ENCODE measurements at places on chromosomes 3 and 15.

DNA sequence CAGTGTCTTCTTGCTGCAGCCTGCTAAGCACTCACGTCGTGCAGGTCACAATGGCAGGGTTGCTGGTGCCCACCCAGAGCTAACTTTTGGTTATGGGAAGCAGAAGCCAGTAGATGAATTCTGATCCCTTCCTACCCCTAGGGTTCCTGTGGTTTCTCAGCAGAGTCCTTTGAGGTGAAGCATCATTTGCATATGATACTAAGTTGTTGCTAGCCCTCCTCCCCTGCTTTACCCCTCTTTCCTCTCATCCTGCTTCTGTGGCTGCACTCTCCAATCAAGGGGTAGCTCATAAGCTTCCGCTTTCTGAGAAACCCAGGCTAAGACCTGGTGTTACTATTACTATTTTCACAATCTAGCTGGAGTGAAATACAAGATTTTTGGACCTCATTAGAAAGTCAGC is 22.1 kb upstream of the HEG1 start:
- no peak for DNase-seq

- DNase-seq, result no peak
Measured at GRCh38 chr3:156135921-156136638, 15.7 kb downstream of the KCNAB1 start.

GRCh38 chr3:111923095-111923771 is 55.6 kb upstream of the ABHD10 start:
- no peak for DNase-seq

DNA sequence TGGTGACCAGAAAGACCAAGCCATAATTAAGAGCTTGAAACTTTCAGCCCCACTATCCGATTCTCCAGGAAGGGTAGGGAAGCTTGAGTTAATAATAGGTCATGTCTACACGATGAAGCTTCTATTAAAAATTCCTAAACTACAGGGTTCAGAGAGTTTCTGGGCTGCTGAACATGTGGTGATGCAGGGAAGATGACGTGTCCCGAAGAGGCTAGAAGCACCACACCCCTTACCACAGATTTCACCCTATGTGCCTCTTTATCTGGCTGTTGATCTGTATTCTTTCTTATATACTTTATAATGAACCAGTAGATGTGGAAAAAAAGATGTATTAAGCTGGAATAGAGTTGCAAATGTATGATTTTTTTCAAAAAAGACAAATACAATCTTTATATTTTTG is 473.4 kb downstream of the NLGN1 start:
- DNase-seq, result no peak

DNA sequence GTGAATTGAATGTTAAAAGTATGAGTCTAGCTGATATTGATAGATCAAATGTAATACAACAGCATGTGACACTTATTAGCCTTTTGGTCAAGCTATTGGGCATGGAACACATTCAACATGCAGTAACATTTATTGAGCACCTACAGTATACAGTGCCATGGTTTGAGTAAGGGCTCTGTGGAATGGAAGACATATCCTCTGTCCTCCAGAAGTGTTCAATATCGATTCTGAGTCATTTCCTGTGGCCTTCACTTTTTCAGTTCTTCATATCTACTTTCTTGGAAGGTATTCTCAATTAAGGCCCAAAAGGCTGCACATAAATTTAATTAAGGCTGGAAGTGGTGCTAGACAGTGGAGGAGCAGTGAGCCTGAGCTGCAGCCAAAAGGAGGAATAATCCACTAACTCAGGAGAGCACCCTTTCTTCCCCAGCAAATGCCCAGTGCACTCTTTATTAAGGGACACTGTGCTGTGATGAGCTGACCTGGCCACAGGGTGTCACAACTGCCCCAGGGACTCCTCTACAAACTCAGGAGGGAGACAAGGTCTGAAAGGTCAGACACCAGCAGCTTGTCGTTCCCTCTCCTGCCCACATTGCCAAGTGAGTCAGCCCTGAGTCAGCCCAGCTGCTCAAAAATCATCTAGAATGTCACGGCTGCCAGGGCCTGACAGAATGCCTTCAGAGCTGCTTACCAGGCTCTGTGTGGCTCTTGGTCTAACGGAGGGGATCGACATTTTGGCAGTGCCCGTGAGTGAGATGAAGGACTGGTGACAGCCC is 544.8 kb downstream of the AGBL1 start:
- peak; percentile 83 for DNase-seq

- DNase-seq, result no peak
Measured at GRCh38 chr3:197309528-197310361, 11.3 kb upstream of the DLG1 start.

DNA sequence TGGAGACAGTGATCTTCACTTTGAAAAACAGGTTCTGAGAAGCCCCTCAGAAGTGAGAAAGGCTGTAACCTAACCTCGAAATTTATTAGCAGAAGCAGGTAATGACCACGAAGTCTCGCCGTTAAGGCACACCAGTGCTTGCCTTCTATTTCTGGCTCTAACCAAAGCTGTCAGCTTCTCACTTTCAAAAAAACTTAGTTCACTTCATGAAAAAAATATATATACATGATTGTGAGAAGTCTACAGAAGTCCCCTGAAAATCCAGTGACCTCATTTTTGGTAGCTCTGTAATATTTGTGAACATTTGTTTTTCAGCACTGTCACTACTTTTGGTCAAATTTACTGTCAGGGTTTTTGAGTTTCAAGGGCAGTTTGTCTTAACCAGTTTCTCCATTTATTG is 19.1 kb upstream of the AKAP13 start:
- DNase-seq, result no peak

DNA sequence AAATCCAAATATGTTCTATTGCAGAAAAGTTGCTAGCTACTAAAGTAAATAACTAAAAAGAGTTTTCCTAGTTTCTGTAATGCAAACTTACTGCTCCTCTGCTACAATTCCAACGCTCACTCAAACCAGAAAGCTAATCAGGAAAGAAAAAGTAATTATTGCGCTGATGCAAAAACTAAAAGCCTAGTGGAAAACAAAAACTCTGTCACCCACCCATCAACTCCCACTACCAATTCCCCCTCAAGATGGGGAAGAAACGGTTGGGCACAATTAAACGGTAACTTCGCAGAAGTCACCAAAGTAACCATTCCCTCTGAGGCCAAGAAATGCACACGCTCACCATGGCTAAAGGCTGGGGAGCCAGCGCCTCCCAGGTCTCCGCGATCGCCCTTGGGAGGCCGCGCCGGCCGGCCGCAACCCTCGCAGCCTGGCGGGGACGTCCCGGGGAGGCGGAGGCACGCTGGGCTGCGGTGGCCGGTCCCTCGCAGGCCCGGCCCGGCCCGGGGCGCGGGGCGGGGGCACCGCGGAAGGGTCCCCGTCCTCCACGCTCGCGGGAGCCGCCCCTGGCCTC is 684 bp downstream of the SLTM start:
- DNase-seq, result no peak

- no peak for DNase-seq
Measured at GRCh38 chr3:109116031-109116430, 1.9 kb downstream of the MORC1 start.

DNA sequence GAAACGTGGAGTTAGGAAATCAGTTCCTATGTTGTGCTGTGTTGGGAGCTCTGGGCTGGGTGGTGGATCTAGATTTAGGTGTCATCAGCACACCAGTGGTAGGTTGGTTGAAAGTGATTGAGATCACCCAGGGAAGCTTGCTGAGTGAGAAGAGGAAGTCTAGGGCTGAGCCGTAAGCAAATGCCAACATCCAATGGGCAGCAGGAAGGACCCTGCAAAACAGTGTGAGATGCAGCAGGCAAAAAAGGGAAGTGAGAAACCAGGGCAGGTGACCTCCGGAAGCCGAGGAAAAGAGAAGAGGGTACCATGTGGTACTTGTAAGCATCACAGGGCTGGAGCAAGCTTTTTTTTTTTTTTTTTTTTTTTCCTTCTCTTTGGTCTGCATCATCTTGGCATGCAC is 15.9 kb upstream of the COPG1 start:
- no peak for DNase-seq

GRCh38 chr3:68504201-68504600 is 428.1 kb downstream of the TAFA4 start:
- DNase-seq, result no peak

DNA sequence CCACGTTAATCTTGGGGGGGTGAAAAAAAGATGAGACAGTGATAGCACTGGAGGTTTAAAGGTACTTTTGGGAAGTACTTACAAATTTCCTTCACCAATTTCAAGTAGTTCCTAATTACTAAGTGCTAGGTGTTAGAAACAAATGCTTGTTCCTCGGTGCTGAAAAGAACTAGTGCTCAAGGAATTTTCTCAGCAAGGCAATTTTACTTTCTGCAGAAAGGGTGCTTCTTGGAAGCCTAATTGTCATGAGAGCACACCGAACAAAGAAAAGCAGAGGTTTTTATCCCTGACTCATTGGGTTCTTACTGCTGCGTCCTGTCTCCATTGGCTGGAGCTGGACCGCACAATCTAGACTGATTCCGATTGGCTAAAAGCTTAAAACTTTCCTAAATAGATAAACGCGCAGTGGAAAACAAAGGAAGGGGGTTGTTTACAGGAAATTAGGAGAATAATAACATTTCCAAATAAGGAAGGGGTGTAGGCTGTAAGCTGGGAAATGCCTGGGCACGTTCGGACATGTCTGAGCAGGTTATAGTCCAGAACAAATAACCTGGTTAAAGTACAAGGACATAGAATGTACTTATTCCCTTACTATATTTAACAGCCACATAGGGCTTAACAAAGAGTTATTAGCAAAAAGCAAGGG is 49.6 kb downstream of the CHD2 start:
- DNase-seq, result no peak

DNA sequence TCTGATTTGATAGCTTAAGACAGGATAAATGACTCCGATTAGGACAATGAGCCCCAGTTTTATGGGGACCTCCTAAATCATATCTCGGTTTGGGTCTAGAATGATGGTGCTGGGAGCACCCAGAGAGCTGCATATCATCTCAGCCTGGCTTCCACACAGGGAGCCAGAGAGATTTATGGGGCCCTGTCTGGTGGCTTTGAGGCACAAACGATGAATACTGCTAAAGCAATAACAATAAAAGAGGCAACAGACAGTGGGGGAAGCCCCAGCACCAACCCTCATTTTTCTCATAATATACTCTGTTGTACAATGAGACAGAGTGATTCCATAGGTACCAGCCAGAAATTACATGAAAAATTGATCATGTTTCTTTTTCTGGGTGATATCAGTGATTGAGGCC is 889.0 kb upstream of the CFAP20DC start:
- DNase-seq, result no peak

DNA sequence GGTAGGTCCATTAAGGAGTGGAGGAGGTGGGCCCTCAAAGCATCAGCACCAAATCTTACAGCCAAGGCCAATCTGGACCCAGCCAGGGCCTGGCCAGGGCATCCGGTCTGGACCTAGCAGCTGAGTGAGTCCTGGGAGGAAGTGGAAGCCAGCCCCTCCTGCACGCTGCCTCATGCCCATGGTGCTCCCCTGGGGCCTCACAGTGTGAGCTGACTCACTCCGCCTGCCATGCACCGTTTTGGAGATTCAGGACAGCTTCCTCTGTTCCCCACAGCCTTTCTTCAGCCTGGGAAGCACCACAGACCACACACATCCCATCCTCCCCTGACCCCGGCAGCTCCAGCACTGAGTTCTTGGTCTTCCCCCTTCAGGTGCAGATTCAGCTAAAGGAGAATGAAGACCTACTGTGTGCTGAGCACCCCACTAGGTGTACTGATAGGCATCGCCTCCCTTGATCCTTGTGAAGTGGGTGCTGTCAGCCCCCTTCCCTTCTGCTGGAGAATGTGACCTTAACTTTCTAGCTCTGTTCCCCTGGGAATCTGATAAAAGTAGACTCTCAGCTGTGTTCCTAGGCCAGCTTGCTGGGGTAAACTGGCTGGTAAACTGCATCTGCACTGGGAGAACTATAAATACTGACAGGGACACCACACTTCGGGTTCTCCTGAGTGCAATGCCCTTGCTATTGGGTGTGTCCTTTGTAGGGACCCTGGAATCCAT is 36.8 kb upstream of the SEC13 start:
- DNase-seq, result no peak

- no peak for DNase-seq
Measured at GRCh38 chr3:99999536-99999935, 114.8 kb downstream of the FILIP1L start.

GRCh38 chr3:60514866-60515265 is 736.4 kb downstream of the FHIT start:
- no peak for DNase-seq

DNA sequence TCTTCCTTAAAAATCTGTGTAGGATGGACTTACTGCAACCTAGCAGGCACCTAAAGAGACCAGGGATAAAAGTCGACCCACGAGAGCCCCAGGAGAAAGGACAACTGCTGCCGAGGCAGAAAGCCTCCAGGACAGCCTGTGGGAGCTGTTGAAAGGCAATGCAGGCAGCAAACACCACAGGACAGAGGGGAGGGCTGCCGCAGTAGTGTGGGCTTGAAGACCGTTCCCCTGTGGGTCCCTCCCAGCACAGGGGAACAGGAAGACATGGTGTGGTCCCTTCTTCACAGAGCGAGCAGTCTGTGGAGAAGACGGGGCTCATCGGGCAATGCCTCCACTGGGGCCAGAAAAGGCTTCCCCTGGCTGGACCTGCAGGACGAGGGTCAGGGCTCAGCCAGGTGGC is 58.5 kb upstream of the GATA2 start:
- no peak for DNase-seq

- no peak for DNase-seq
Measured at GRCh38 chr15:62607643-62608042, 434.9 kb upstream of the TPM1 start.

GRCh38 chr15:52050416-52050815 is 31.4 kb downstream of the MAPK6 start:
- no peak for DNase-seq

GRCh38 chr15:29668120-29668602 is 154.1 kb downstream of the TJP1 start:
- peak; percentile 52 for DNase-seq

DNA sequence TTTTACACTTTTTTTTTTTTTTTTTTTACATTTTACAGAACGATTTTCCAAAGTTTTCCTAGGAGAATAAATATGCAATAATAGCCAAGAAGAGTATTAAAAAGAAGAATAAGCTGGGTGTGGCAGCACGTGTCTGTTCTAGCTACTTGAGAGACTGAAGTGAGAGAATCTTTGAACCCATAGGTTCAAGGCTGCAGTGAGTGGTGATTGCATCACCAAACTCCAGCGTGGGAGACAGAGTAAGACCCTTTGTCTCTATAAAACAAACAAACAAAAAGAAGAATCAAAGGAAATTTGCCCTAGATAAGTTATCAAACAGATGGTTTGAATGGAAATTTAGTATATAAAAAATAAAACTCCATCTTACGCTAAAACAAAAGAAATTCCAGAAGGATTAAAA is 13.3 kb downstream of the XRN1 start:
- DNase-seq, result no peak

GRCh38 chr15:63190769-63191649 is 1.6 kb downstream of the RAB8B start:
- DNase-seq, result no peak
